ENCODE measurements at places on chromosomes 3 and 15. TPM values are rescaled to one million over a fixed set of nuclear protein-coding genes. Genes with fewer than 3 reads are reported as not detected.

GRCh38 chr3:138351916-138352550 is 3.7 kb downstream of the MRAS start:
- no peak overlapping the region for H3K4me3 ChIP-seq
- no peak for DNase-seq
- peaks cover 7% of the 10 kb centered on the region for H3K36me3 ChIP-seq
- no peak overlapping the region for H3K27ac ChIP-seq
- H3K4me1 ChIP-seq, result peaks cover 24% of the 10 kb centered on the region

- H3K36me3 ChIP-seq, result no peaks in the 10 kb centered on the region
- H3K4me1 ChIP-seq, result peaks cover 55% of the 10 kb centered on the region
These were observed 25.5 kb downstream of the RARB start for GRCh38 chr3:25453619-25454004.

DNA sequence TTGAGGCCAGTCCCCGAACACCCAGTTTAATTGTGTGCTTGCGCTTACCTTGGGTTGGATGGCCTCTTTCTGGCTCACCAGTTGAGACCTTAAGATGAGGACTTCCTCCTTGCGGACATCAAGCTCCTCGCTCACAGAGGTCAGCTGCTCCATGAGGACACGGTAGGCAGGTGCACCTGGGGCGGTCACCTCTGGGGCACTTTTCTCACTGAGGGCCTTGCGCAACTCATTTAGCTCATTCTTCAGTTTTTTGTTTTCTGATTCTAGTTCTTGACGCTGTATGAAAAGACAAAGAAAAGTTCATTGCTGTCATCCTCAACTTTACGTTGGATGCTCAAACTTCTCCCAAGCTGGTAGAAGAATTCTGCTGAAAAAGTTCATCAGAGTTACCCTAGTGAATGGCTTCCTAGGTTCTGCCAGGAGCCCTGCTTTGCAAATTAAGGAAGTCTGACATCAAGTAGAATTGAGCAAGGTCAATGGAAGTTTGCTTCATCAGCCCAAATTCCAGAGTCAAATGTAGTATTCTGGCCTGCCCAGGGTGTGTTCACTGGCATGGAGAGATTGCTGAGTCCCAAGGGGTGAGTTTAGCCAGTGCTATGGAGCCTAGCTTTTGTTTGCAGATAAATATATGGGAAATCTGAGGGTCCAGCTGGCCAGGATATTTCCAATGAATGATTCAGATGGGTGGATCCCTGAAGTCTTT is 55.8 kb upstream of the MYO5C start:
- no peak overlapping the region for H3K27ac ChIP-seq
- H3K4me1 ChIP-seq, result peaks cover 5% of the 10 kb centered on the region
- H3K4me3 ChIP-seq, result no peak overlapping the region
- H3K36me3 ChIP-seq, result peaks cover 46% of the 10 kb centered on the region
- DNase-seq, result peak; percentile 47

- no peaks in the 10 kb centered on the region for H3K36me3 ChIP-seq
- DNase-seq, result peak; percentile 68
- H3K27ac ChIP-seq, result peak overlapping the region; percentile 88
- peak overlapping the region; percentile 75 for H3K4me3 ChIP-seq
These were observed 900 bp upstream of the HYAL3 start for GRCh38 chr3:50299929-50300680.

DNA sequence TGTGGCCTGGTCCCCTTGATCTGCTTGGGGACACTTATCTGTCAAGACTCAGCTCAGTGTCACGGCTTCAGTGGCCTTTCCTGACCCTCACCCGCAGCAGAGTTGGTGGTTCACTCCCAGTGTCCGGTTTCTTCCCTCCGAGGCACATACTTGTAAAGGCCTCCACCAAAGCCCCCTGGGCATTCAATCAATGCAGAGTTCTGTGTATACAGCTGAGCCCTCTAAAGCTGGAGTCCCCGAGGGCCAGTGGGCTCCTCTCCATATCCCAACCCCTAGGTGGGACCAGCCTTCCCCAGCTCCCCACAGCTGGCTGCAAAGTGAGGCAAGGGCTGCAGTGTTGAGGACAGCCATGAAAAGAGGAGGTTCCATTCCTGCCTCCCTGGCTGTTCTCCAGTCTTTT is 70.9 kb upstream of the RGMA start:
- DNase-seq, result no peak
- H3K4me3 ChIP-seq, result no peak overlapping the region
- no peaks in the 10 kb centered on the region for H3K36me3 ChIP-seq
- H3K4me1 ChIP-seq, result no peaks in the 10 kb centered on the region
- no peaks in the 10 kb centered on the region for H3K27me3 ChIP-seq

The VIPR1 gene
- 212 TPM for total RNA-seq

The AQR gene
- total RNA-seq, result 32.4 TPM

DNA sequence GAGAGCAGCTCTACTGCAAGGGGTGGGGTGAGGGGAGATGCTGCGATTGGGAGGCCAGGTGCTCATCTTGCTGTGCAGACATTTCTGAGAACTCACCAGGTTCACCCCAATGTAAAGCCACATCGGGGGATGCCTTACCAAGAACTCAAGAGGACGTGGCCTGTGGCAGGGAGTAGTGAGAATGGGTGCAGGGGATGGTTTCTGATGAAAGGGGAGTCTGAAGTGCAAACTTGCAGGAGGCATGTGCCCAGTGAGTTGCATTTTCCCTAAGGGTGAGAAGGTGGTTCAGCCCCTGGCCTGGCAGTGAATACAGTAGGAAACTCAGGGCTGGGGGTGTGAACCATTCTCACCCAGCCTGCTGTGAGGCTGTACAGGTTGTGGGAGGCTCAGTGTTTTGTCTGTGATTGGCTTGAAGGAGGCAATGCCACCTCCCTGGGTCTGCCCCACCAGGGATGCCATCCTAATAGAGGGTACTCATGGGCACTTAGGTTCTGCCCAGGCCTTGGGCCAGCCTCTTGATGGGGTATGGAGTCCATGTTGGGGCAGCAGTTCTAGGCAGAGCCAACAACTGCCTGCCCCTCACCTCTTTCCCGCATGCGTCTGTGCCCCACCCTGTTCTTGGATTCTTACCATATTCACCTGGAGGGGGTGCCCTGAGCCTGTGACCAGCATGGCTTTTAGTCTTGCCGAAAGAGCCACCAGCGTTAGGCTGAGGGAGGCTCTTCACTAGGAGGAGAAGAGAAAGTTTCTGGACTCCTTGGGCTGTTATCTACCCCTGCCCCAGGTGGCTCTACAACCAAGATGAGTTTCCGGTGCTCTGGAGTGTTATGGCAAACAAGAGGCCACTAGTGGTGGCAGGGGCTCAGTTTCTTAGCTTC is 4.5 kb downstream of the HEMK1 start:
- H3K4me3 ChIP-seq, result no peak overlapping the region
- peak; percentile 64 for DNase-seq
- peaks cover 40% of the 10 kb centered on the region for H3K36me3 ChIP-seq
- peak overlapping the region; percentile 60 for H3K27ac ChIP-seq
- no peaks in the 10 kb centered on the region for H3K27me3 ChIP-seq

Measured in lower lobe of right lung (tissue), 2 donors.